Lung microvascular endothelial cell (primary cell): ENCODE measurements at places on chromosomes 2 and 18. TPM values are rescaled to one million over a fixed set of nuclear protein-coding genes. Genes with fewer than 3 reads are reported as not detected.
A peak's percentile ranks its signal among the peaks of the same experiment; 100 is the strongest.

DNA sequence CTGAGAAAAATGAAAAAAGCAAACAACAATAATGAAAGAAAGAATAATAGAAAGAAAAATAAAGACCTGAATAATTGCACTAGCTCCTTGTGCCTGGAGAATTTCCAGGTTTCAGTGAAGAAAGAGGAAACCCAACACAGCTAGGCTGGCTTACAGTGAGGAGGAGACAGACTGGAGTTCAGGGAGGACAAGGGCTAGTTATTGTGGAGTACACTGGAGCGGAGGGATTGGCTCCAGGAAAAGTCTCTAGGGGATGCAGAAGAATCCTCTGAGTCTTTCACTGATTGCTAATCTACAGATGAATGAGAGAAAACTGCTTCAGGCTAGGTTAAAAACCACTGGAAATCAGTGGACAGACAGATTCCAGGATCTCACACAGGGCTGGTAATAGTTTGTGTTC, 163.6 kb upstream of the RBMS1 start:
- no peak for DNase-seq

GRCh38 chr2:22375096-22375495, 1009.9 kb upstream of the KLHL29 start:
- DNase-seq: no peak

DNA sequence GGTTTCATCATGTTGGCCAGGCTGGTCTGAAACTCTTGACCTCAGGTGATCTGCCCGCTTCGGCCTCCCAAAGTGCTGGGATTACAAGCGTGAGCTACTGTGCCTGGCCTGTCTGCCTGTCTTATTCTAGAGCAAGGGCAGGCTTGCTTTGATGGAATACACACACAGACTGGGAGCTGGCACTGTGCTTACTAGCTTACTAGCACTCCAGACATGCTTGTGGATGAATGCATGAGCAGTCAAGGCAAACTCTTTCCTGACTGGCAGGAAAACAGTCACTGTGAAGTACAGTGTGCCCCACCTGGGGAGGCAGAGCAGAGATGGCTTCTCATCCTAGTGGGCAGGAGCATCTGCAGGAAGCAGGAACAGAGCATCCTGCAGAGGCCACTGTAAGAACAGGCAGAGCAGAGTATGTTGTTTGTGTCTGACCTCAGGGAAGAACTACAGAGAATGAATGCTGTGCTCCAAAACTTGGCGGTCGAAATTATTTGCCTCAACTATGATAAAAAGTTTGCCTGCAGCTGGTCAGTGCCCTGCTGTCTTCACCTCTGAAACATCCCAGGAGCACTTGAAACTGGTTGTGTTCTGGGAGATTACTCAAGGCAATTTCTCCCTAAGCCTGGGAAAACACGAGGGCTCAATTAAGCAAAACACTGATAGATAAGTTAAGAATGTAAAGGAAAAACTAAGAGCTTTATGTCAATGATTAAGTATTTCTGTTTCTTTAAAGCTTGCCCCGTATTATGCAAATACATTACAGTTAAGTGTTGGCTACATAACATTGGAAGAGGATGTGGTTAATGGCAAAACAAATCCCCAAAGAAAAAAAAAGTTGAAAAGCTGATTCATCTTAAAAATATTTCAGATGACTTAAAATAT, 102.4 kb downstream of the VAPA start:
- DNase-seq: peak; percentile 54

GRCh38 chr2:237351046-237351445, 62.9 kb downstream of the COL6A3 start:
- no peak for DNase-seq

GRCh38 chr2:148567716-148568115, 76.8 kb upstream of the EPC2 start:
- peak; percentile 39 for DNase-seq

DNA sequence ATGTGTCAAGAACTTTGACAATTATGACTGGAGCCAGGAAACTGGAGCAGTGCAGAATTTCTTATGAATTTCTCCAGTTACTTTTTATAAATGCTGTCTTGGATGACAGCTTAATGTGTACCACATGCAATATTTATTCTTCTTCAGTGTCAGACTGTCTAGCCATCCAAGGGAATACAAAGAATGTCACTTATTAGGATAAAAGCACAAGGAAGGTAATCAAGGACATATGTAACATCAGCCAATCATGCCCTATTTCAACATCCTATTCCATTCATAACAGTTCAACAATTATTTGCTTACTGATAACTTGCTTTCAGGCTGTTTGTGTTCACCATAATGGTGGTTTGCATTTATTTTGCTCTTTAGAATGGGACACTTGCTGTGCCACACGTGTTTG, 139.8 kb downstream of the OLA1 start:
- DNase-seq: no peak

DNA sequence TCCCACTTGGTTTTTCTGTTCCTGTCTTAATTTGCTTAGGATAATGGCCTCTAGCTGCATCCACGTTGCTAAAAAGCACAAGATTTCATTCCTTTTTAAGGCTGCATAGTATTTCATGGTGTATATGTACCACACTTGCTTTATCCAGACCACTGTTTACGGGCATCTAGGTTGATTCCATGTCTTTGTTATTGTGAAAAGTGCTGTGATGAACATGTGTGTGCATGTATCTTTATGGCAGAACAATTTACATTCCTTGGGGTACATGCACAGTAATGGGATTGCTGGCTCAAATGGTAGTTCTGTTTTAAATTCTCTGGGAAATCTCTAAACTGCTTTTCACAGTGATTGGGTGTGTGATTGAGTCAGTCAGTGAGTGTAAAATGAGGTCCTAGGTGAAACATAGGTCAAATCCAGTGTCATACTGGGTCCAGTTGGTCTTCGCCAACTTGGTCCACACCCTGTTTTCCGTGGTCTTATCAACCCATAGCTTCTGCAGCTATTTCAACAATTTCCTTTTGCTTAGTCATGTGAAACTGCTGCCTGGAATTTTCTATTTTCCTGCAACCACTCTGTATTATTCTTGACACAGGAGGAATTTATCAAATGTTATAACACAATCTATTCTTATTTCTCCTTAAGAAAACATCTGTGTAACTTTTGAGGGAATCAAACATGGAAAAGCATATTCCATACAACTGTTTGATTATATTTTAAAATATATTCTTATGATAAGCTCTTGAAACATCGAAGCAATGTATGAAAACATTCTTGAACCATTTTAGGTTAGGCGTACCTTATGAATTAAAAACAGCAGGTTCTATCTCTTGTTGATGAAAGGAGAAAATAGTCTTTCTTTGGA, 82.9 kb downstream of the ADCYAP1 start:
- DNase-seq: peak; percentile 67

GRCh38 chr2:240593026-240593702, 6.6 kb downstream of the CAPN10 start:
- no peak for DNase-seq

DNA sequence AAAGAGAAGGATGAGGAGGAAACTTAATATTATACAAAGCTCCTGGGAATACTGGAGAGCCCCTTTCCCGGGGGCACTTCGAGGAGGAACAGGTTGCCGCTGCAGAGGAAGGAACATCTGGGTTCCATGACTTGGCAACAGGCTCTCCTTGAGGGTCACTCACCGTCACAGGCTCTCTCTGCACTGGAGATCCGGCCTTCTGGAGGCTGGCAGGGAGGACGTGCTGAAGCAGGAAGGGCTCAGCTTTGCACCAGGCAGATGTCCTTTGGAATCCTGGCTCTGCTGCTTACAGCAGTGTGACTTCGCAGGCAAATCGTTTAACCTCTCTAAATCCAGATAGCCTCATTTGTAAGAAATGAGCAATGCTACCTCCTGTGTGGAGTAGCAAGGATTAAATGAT, 2.9 kb upstream of the DPYSL5 start:
- DNase-seq: no peak

- DNase-seq: no peak
These were observed 450.4 kb downstream of the GALR1 start for GRCh38 chr18:77700051-77700450.

KLHL41 gene
- under 0.01 and 0.20 TPM in 2 replicates for total RNA-seq
